ENCODE measurements at places on chromosomes 5 and 9.

DNA sequence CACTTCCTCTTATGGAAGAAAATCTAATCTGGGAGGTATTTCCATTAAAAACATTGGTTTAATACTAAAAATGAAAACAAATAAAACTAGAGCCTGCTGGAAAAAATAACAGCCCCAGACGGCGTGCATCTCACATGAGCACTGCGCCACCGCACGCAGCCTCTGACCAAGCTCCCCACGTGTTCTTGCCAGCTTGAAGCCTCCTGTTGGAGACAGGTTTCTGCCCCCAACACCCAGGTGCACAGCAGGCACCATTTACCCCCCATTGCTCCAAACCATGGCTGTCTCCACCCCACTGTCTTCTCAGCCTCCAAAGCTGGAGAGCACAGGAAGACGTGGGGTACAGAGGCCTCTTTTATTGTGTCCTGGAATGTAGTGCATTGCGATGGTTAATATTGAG lies 10.7 kb upstream of the COL5A1 start:
- DNase-seq, result peak; percentile 20

GRCh38 chr5:154723740-154724505 lies 31.3 kb upstream of the LARP1 start:
- no peak for DNase-seq

- no peak for DNase-seq
Observed at GRCh38 chr9:784916-785315, 56.6 kb upstream of the DMRT1 start.

GRCh38 chr5:171946000-171946781 lies 60.2 kb downstream of the FBXW11 start:
- no peak for DNase-seq

- no peak for DNase-seq
Observed at GRCh38 chr5:39906146-39906545, 481.4 kb upstream of the DAB2 start.

GRCh38 chr5:52139888-52140615 lies 647.7 kb upstream of the ITGA1 start:
- no peak for DNase-seq

DNA sequence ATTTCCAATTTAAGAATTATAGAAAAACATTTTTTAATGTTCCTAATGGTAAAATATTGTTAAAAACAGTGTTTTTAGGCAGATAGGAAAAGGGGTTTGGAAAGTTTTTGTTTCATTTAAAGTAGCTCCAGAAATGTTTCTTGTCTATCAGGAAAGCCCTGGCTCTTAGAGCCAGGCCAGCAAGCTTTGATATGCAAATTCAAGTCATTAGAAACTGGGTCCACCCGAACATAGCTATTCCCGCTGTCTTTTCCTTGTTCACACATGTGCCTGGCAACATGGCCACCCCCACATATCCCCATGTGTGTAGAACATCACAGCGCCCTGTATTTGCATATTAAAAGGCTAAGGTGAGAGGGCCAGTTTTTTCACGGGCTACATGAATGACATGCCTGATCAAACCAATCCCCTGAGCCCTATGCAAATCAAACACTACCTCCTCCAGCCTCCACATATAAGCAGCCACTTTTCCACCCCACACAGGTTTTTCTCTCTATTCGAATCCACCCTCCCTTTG lies 925.3 kb upstream of the CDH10 start:
- DNase-seq, result no peak

- peak; percentile 78 for DNase-seq
Observed at GRCh38 chr5:103258957-103259704, 568 bp downstream of the MACIR start.
